ENCODE measurements at places on chromosomes 2 and 18.

- DNase-seq: no peak
These were observed 764.9 kb downstream of the TMEM182 start for GRCh38 chr2:103526757-103527156.

GRCh38 chr2:68732036-68732932 is 2.3 kb upstream of the ARHGAP25 start:
- DNase-seq: no peak

DNA sequence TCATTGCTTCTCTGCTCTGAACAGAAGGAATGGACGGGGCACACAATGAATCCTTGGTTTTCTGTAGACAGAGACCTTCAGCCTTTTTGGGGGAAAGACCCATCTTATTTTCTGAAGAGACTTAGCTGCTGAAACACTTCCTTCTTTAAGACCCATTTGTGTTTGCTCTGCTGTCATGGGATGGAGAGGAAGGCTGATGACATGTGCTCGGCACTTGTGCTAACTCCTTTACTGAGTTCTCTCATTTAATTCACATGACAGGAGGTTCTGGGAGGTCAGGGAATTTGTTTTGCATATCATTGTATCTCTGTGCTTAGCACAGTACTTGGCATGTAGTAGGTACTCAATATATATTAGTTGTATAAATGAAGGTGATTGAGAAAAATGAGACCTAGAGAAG is 39.0 kb downstream of the OXER1 start:
- no peak for DNase-seq

DNA sequence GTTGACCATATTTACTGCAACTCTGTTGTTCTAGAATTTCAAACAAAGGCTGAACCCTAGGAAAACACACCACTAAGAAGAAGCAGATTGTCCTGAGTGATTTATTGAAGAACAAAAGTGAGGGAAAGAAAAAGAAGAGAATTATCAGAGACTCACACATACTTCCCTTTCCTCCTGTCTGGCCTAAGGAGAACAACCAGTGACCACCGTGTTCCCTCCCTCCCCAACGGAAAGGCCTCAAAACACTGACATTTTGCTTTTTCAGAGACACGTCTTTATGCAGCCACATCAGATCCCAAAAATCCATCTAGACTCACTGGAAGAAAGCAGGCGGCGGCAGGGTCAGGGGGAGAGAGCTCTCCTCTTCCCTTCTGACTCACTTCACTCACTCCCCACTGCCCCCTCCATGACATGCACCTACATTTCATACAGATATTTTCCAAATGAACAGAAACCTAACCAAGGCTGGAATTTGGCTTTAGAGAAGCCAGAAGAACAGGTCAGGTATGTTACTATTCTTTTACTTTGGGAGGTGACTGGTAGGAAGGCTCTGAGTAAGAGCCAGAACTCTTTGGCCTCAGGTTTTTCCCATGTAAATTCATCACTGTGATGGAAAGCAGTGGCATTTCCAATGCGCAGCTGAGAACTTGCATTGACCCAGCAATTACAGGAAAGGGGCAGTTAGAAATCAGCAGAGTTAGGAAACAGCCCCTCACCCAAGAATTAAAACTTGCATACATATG is 169.9 kb downstream of the BCL11A start:
- DNase-seq: no peak

DNA sequence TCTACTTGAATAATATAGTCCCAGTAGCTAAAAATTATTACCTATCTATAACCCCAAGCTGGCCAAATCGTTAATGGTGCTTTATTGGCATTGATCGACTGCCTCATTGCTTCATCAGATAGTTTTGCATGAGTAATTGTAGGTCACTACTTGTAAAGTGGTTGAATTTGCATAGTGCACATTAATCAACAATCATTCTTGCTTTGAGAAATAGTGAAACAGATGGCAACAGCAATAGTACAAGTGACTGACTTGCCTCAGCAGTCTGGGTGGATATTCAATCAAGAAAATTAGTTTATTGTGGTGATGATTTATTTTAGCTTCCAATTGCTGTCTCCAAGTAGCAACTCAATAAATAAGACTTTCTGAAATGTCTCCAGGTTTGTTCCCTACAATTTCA is 117.8 kb upstream of the NRXN1 start:
- DNase-seq: no peak

DNA sequence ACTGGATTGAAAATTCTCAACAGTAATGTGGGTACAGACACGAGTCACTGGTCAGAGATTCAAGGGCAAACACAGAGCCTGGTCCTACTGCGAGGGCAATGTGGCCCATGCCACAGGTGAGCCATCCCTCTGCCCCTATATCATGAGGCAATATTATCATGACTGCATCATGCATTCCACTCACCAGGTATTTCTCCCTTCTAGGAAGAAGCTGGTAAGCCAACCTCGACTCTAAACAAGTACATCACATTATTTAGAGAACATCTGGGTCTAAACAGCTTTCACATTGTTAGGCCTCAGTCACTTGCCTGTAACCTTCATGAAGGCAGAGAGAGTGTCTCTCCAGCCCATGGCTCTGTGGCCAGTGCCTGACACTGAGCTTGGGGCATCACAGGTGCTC is 14.6 kb upstream of the RPL31 start:
- DNase-seq: no peak

DNA sequence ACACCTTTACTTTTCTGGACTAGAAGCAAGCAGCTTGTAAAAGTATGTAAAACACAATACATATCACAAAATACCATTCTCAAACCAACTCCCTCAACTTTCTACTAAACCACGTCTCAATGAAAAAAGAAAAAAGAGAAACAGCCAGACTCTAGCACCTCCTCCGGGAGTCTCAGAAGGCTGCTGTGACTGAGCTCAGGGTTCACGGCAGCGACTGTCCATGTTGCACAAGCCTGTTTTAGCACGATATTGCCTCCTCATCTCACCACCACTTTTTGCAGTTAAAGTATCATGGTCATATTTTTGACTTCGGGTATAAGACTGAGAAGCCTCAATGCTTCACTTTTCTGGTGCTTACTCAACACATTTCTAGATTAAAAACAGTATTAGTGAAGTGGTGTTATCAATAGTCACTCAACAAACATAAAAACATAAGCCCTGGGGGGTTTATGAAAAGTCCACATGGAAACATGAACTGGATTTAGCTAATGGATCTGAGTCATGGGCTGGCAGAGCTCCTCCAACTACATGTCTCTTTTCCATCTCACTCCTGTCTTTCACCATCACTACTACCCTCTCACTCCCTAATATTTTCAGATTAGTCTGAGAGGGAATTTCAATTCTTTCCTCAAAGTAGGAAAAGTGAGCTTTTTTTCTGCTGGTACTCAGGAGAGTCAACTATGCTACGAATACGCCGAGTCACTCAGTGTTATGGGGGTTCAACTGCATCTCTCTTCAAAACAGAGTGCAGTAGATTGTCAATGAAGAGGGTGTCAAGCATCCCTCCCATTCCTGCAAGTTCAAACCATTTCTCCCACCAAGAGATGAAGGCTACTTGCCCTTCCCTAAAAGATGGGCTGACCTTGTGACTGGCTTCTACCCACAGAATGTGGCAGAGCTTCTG is 113.7 kb downstream of the OSR1 start:
- no peak for DNase-seq

DNA sequence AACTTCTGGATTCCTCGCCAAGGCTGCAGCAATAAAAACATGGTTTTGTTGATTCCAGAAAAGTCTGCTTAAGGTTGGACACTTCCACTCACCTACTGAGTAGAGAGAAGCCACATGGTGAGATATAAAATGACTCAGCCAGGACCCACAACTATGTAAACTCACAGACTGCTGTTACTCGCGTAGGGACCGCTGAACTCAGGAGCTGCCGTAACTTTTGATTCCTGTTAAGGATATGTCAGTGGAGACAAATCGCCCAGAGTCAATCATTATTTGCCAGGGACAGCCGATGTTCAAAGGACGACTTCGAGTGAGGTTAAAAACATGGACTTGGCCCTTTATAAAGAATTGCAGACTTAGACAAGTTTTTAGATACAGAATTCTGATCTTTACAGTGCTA is 25.6 kb downstream of the CYB5A start:
- DNase-seq: no peak

DNA sequence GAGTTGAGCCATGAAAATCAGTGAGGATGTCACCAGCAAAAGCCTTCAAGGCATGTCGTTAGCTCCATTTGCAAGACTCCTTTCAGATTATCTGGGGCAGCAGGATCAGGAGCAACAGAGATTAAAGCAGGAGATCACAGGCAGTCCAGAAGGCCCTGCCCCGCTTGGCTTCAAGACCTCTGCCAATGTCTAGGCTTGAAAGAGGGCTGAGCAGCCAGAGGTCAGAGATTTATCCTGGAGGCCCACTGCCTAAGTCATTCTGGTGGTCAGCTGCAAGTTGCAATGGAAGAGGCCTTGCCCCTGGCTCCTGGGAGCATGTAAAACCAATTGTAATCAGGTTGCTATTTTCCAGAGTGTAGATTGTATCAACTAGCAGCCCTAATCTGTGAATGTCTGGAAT is 416.5 kb downstream of the BCL11A start:
- no peak for DNase-seq

DNA sequence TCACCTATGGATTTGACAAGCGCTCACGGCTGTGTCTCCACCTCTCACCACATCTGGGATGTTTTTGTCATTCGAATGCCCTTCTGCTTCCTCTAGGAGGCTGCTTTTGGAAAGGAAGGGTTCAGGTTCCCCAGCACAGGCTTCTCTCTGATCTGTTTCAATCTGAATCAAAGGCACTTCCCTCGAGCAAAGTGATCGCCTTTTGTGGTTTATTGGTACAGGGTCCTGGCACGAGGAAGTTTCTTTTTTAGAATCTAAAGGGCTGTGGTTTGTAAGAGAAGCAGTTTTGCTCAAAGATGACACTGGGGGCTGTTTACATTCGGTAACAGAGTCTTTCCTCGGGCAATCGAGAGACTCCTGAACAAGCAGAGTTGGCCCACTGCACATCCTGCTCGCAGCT is 145.0 kb downstream of the DAW1 start:
- DNase-seq: no peak

DNA sequence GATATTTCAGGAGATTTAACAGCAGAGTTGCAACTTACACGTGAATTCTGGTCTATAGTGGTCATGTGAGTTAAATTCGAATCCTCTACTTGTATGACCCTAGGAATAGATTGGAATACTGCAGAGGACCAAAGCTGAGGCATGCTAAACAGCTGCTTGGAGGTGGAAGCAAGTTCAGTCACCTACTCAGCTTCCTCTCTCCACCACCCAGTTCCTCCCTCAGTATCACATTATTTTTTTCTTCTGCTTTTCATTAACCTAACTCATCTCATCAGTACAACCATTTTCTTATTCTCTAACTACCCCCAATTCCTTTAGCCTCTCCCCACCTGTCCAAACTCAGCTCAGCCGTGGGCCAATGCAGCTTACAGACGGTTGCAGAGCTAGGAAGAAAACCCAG is 385.5 kb downstream of the SETBP1 start:
- DNase-seq: no peak

DNA sequence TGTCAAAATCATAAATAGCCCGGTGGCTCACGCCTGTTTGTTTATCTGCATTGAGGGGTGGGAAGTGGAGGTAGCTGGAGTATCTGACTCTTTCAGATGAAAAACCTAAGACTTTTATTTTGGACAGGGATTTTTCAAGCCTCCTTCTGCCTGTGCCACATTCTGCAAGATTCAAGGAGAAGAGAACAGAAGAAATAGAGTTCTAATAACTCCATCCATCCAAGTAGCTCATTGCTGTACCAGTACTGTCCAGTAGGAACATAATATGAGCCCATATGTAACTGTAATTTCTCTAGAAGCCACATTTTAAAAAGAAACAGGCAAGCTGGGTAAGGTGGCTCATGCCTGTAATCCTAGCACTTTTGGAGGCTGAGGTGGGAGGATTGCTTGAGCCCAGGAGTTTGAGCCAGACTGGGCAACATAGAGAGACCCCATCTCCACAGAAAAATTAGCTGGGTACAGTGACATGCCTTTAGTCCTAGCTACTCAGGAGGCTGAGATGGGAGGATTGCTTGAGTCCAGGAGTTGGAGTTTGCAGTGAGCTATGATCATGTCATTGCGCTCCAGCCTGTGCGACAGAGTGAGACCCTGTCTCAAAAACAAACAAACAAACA is 35.4 kb upstream of the NT5DC4 start:
- no peak for DNase-seq

DNA sequence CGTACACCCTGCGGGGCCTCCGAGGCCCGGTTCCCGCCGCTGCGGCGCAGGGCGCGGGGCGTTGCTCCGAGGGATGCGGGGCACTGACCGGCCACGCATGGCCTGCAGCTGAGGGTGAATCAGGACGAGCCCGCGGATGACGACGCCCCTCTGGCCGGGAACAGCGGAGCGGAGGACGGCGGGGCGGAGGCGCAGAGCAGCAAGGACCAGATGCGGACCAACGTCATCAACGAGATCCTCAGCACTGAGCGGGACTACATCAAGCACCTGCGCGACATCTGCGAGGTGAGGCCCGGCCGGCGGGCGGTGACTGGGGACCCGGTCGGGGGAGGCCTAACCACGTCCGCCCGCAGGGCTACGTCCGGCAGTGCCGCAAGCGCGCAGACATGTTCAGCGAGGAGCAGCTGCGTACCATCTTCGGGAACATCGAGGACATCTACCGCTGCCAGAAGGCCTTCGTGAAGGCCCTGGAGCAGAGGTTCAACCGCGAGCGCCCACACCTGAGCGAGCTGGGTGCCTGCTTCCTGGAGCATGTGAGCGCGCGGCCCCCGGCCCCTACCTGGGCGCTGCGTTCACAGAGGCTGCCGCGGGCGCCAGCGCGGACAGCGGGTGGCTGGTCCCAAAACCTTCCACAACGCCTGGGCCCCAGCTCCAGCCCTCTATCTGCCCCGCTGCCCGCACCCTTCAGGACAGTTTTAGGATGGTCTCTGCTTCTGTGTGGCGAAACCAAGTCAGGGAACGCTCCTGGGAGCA is 53.2 kb downstream of the FAM168B start:
- DNase-seq: no peak

DNA sequence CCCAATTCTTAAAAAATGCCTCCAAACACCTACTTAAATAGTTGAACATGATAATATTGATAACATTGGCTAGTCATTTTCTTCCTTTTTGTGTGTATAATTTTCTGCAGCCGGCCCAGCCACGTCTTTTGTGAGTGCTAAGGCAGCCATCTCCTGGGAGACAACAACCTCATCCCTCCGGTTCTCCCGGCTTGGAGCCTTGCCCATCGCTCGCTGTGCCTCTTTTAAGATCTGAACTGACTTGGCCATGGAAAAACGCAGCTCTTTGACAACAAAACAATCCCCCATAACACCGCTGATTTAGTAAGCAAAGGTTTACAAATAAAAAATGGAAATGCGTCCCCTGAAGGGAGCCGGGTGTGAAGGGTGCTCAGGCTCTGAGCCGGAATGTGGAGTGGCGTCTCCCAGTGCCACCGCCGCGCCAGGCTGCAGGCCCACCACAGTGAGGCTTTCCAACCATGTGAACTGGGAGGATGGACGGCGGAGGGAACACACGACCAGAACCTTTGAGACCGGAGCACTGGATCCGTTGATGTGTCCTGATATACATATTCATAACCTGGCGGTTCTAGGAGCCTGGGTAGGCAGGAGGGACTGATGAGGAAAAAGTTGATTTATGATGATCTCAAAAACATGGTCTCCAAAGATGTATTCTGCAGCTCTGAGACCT is 87.4 kb downstream of the SMIM21 start:
- DNase-seq: no peak
